RCC 7860 (cell line): ENCODE measurements at places on chromosomes 16 and 17.

GRCh38 chr17:55158439-55158838, 106.3 kb upstream of the HLF start:
- DNase-seq = peak; percentile 56

DNA sequence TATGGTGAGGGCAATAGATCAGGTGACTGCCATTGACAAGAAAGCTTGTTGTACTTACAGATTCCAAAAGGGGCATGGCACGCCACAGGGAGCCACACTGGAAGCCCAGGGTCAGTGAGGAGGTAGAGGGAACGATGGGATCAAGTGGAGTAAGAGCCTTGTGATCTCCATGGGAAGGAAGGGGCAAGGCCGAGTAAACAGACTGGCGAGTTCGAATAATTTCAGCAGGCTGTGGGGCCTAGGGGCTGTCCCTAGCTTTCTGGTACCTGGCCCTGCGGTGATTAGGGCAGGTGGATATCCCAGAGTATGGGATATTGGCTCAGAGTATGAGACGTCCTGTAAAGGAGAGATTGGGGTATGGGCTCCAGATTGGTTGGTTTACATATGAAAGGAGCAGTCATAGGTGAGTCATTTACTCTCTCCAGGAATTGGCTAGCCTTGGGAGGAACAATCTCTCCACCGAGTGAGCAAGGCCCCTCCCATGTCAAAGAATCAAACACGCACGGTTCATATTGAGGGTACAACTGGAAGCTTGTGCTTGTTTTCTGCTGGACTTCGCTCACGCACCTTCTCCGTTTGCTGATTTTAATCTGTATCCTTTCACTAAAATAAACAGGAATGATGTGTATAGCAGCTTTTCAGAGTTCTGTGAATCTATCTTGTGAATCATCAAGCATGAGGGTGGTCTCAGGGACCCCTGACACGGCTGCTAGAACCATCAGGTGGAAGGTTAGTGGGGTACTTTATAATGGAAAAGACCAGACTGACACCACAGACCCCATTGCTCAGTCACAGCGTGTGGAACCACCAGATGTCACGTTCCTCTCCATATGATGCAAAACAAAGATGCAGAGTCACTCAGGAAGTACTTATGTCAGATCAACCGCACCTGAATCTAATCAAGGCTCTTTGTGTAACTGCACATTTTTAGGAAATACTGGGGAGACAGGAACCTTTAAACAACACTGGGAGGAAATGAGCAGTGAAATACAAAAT, 27.9 kb downstream of the GABARAPL2 start:
- DNase-seq = no peak

- DNase-seq = no peak
Observed at GRCh38 chr16:8549843-8550412, 40.4 kb downstream of the TMEM114 start.

- DNase-seq = no peak
Observed at GRCh38 chr17:81832608-81833159, 407 bp downstream of the MCRIP1 start.

DNA sequence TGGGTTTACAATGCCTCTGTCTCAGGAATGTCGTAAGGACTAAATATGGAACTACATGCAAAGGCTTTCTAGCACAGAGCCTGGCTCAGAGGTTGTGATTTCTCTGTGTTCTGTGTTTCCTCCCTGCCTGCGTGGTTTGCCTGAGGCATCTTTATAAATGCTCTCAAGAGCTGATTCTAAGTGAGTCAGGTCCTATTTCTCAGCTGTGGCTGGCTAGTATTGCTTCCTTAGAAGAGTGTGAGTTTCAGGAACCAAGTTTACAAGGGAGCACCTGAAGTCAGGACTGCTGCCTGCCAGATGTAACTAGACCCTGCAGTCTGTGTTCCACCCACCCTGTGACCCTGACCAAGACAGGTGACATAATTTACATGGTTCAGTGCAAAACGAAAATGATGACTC, 8.0 kb upstream of the CCL1 start:
- DNase-seq = no peak
